ENCODE measurements at places on chromosomes 1 and 21.

GRCh38 chr1:52569449-52570210 lies 16.7 kb upstream of the TUT4 start:
- no peak for DNase-seq

DNA sequence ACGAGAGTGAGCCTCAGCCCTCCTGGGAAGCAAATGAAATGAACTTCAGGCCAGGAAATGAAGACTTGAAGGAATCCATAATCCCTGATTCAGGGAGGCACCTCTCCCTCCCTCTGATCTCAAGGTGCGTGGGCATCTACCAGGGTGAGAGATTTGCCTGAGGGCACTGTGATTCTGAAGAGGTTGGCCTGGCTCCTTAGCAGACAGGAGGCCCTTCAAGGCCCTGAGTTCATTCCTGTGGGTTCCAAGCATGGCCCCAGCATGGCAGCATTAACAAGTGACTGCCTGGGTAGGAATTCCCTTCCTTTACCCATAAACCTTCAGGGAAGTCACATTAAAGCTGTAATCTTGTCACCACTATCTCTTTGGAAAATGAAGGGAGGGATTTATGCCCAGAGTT lies 29.8 kb upstream of the IFNGR2 start:
- DNase-seq, result no peak

- no peak for DNase-seq
Observed at GRCh38 chr1:78088486-78088885, 42.7 kb downstream of the GIPC2 start.

DNA sequence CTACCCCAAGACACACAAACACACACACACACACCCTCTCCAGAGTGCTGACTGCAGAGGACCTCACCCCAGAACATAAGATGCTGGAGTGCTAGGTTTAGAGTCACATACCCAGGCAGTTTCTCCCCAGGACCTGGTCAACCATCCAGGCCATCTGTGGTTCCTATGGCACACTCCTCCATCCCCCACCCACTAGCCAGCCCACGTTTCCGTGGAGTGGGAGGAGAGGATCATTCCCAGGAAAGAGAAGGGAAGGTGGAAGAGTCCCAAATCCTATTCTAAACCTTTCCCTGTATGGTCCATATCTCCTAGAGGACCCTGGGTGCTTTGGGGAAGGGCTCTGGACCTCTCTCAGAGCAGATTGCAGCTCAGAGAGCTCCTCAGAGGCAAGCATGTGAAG lies 1.1 kb downstream of the KCNJ9 start:
- DNase-seq, result no peak

GRCh38 chr1:219505886-219506285 lies 107.0 kb downstream of the ZC3H11B start:
- DNase-seq, result peak; percentile 51

GRCh38 chr1:54161495-54162168 lies 8.8 kb upstream of the CDCP2 start:
- DNase-seq, result no peak

DNA sequence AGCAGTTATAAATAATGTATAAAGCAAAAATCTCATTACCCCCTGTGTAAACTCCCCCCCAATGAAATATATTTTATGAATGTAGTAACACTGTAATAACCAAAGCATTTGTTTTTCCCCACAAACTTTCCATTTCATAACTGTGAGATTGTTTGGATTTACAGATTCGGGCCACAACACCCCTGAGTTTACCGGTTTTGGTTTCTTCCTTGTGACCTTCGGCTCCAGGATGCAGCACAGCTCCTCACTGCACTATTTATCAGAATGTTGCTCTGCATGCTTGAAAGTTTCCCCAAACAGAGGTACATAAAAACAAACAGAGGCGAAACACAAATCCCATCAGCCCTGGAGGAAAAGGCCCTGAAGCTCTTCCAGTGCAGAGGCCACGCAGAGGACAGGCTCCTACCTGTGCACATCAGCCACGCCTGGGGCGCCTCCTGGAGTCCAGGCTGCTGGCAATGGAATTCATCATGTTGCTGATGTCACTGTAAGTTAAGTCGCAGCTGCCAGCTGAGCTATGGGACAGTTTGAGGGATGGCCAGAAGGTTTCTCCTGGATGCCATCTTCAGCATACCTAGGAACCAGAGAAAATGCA lies 122.0 kb downstream of the LMO4 start:
- DNase-seq, result no peak

GRCh38 chr1:242824435-242824834 lies 299.9 kb upstream of the PLD5 start:
- peak; percentile 79 for DNase-seq

GRCh38 chr1:156591432-156592157 lies at the start of gene NAXE:
Gene NAXE, plus strand, starts transcription at chr1:156591776. Its CDS starts 29 bp downstream, at chr1:156591805.
- DNase-seq, result peak; percentile 88

- no peak for DNase-seq
Observed at GRCh38 chr1:38941093-38941492, 537 bp downstream of the RHBDL2 start.
